ENCODE measurements at places on chromosomes 4 and X. TPM values are rescaled to one million over a fixed set of nuclear protein-coding genes. Genes with fewer than 3 reads are reported as not detected.

TCEAL6 gene
- not detected for total RNA-seq

CPLX1 gene
- 0.17 TPM for total RNA-seq

EXOC1L gene
- total RNA-seq = not detected

RADX gene
- 7.8 TPM for total RNA-seq

TGIF2LX gene
- total RNA-seq = not detected

HS3ST1 gene
- not detected for total RNA-seq

TSPAN5 gene
- total RNA-seq = 17.6 TPM

CWH43 gene
- total RNA-seq = not detected

NPY2R gene
- not detected for total RNA-seq

CYLC1 gene
- total RNA-seq = not detected

PAGE2 gene
- total RNA-seq = not detected

SOWAHD gene
- 3.3 TPM for total RNA-seq

LAP3 gene
- 142 TPM for total RNA-seq

TLR6 gene
- total RNA-seq = 3.2 TPM

PTTG2 gene
- total RNA-seq = 2.2 TPM

BCORL1 gene
- total RNA-seq = 4.5 TPM

GAGE13 gene
- not detected for total RNA-seq

ASMT gene
- total RNA-seq = not detected

SPANXA2 gene
- total RNA-seq = not detected

REPS2 gene
- total RNA-seq = not detected

XAGE2 gene
- not detected for total RNA-seq

CNGA1 gene
- total RNA-seq = not detected

CITED1 gene
- total RNA-seq = not detected

MAGEA2 gene
- total RNA-seq = not detected

PIR gene
- total RNA-seq = 1.7 TPM

HSFX4 gene
- total RNA-seq = not detected

AWAT2 gene
- total RNA-seq = not detected

CENPVL1 gene
- total RNA-seq = not detected

ZNF630 gene
- total RNA-seq = 0.87 TPM

GLRA2 gene
- not detected for total RNA-seq

UGT2B10 gene
- not detected for total RNA-seq

STPG2 gene
- total RNA-seq = not detected

MAGIX gene
- 1.9 TPM for total RNA-seq

SRPX gene
- 0.20 TPM for total RNA-seq

PPID gene
- total RNA-seq = 35.5 TPM

MAGEA12 gene
- not detected for total RNA-seq

LRP2BP gene
- 0.79 TPM for total RNA-seq

MGARP gene
- total RNA-seq = 0.21 TPM

SLC9B1 gene
- total RNA-seq = 2.3 TPM

WNK3 gene
- 0.15 TPM for total RNA-seq

COL4A6 gene
- not detected for total RNA-seq

TXK gene
- 42.0 TPM for total RNA-seq

LNX1 gene
- total RNA-seq = not detected

SATL1 gene
- total RNA-seq = not detected

RTL3 gene
- not detected for total RNA-seq

FUNDC1 gene
- total RNA-seq = 10.2 TPM

MTHFD2L gene
- 8.9 TPM for total RNA-seq

Data from activated CD4-positive, alpha-beta T cell treated with anti-CD3 and anti-CD28 coated beads, Interleukin-2, amount 10 ng/mL, durations not matched to agents 7 days and 5 days (primary cell).